ENCODE measurements at places on chromosomes 1 and 21. TPM values are rescaled to one million over a fixed set of nuclear protein-coding genes. Genes with fewer than 3 reads are reported as not detected.

The ST6GALNAC5 gene
- 3.3 TPM for polyA plus RNA-seq

The BTF3L4 gene
- 83.5 TPM for polyA plus RNA-seq

The CAPN9 gene
- 2.5 TPM for polyA plus RNA-seq

The AMY1B gene
- polyA plus RNA-seq: 0.42 TPM

The OR2M3 gene
- 0.04 TPM for polyA plus RNA-seq

The NUP210L gene
- polyA plus RNA-seq: 0.06 TPM

The FYB2 gene
- 1.1 TPM for polyA plus RNA-seq

The CAMK1G gene
- 6.2 TPM for polyA plus RNA-seq

The PRKAA2 gene
- 16.4 TPM for polyA plus RNA-seq

The AKT3 gene
- 36.0 TPM for polyA plus RNA-seq

The DYRK3 gene
- 8.6 TPM for polyA plus RNA-seq

The CYP4A22 gene
- polyA plus RNA-seq: 5.1 TPM

The LCE1F gene
- not detected for polyA plus RNA-seq

The ZSWIM5 gene
- polyA plus RNA-seq: 7.2 TPM

The CDKN2C gene
- 10.1 TPM for polyA plus RNA-seq

The APOBEC4 gene
- not detected for polyA plus RNA-seq

The OR14C36 gene
- not detected for polyA plus RNA-seq

The WNT3A gene
- 0.22 TPM for polyA plus RNA-seq

The CD48 gene
- 1.1 TPM for polyA plus RNA-seq

The SH2D5 gene
- 1.0 TPM for polyA plus RNA-seq

The HSPB7 gene
- polyA plus RNA-seq: 5.8 TPM
